ENCODE measurements at places on chromosomes 5 and 9. TPM values are rescaled to one million over a fixed set of nuclear protein-coding genes. Genes with fewer than 3 reads are reported as not detected.
A peak's percentile ranks its signal among the peaks of the same experiment; 100 is the strongest.

The DDX4 gene
- not detected for total RNA-seq

DNA sequence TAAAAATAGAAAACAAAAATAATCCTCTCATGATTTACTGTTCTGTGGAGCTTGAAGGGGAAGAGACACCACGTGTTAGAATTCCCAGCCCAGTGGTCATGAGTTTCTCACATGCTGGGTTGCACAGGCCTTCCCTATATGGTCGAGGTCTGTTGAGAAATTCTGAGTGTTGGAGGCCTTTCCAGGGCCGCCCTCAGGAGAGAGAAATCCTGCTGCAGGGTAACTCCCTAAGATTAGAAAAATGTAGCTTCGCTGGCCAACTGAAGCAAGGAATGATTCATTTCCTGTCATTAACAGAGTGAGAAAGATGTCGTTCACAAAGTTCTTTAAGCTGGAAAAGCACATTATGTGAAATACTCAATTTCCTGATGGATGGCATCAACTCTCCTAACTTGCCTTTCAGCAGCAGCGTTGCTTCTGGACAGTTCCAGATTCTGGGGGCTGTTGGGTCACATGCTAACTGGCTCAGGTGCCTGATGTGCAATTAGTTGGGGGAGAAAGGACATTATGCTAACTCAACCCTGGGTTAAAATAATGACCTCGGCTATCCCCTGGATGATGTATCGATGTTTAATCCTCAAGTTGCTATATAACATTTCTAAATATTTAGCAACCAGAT, 104.8 kb upstream of the CD180 start:
- peak; percentile 82 for DNase-seq

DNA sequence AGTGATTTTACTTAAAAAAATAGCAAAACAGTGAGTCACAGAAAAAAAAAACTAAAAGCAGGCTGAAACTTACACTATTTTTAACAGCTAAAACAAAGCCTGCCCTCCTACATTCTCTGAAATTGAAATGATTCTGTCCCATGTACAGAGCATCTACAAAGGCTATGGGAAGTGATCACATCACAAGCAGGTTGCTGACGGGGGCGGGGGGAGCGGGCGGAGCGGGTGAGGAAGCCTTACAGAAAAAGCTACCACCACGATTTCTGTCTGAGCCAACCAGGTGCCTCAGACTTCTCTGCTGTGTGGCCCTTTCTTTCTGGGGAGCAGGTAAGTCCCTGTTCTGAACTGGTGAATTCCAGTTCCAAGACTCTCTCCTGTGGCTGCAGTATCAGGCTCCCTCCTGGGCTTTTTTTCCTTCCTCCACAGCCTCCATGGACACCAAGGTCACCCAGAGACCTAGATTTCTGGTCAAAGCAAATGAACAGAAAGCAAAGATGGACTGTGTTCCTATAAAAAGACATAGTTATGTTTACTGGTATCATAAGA, 104.9 kb downstream of the ANKRD18B start:
- DNase-seq: no peak

GRCh38 chr9:4113711-4114110, 186.2 kb downstream of the GLIS3 start:
- DNase-seq: no peak

- DNase-seq: peak; percentile 82
Measured at GRCh38 chr5:96868603-96869371, 7.5 kb upstream of the ERAP2 start.
